Activated CD4-positive, alpha-beta memory T cell treated with anti-CD3 and anti-CD28 coated beads, Interleukin-2, amount 10 ng/mL, durations not matched to agents 7 days and 5 days (primary cell): ENCODE measurements at places on chromosomes 11 and 22.
A peak's percentile ranks its signal among the peaks of the same experiment; 100 is the strongest.

- DNase-seq: no peak
These were observed 35.5 kb upstream of the SLC25A1 start for GRCh38 chr22:19214078-19214473.

- no peak for DNase-seq
These were observed 5.1 kb upstream of the CHST1 start for GRCh38 chr11:45670386-45671135.

DNA sequence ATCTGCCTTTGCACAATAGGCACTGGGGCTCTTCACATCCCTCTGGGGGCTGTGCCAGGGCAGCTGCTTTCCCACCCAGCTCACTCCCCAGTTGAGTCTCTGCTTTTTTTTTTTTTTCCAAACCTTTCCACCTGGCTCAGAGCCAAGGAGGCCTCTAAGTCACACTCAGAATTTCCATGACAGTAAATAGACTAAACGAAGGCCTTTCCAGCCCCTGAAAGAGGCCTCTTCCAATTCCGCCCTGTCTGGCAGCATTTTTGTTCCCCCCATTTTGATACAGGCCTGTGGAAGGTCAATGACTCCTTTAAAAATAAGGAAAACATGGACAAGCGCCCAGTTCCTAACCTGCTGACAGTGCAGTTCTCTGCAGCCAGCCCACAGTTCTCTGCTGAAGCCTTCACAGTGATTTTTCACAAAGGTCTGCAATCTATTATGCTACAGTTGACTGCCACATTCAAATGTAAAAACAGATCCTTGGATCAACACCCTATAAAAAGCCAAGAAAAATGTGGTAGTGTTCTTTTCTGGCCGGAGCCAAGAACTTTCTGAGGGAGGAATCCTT lies 107.5 kb upstream of the SESN3 start:
- DNase-seq: no peak

GRCh38 chr22:48752451-48753380 lies 1075.0 kb downstream of the BRD1 start:
- DNase-seq: peak; percentile 9

GRCh38 chr11:34464591-34465051 lies 25.9 kb downstream of the CAT start:
- DNase-seq: no peak

DNA sequence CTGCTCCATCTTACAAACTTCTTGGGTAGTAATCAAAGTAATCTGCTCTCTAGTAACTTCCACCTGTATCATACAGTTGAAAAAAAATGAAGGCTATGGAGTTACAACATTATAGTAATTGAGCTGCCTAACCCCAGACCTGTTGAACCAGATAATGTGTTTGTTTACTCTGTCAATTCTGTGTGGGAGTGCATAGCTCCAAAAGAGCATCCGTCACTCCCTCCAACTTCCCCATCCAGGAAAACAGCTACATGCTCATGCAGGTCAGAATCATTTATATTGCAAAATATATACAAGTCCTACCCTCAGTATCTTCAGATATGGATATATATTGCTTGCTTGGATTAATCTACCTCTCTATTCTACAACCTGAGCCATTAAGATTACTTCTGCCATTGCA lies 244.0 kb upstream of the ANO5 start:
- no peak for DNase-seq

DNA sequence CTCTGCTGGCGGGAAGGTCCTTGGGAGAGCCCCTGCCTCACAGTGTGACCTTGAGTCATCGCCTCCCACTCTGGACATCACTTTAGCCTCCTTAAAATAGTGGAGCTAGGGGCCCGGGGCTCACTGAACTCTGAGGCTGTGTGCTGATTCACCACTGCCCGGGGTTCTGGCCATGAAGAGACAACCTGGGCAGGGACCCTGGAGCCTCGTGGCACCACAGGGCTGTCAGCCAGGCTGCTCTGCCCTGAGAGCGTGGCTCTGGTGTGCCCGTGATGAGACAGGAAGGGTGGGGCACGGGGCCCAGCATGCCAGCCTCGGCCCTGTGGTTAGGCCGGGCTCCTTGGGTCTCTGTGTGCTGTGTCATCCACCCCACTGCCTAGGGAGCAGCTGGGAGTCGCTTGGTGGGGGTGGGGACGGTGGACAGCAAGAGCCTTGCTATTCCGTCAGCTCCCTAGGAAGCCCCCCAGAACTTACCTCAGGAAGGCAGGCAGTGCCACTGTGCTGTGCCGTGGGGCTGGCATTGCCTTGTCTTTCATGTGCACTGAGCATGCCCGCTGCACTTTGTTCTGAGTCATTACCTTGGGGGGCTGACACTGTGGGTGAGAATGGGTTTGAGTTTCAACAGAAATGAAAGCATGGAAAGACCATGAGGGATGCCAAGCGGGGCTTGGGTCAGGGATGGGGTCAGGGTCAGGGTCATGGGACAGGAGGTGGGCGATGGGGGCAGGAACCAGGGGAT lies 31.7 kb downstream of the TPCN2 start:
- peak; percentile 64 for DNase-seq

GRCh38 chr22:50185375-50186087 lies at the start of gene TRABD:
Gene TRABD (plus strand): TSS chr22:50185913. CDS start chr22:50193061, 7,148 bp downstream.
- peak; percentile 92 for DNase-seq

DNA sequence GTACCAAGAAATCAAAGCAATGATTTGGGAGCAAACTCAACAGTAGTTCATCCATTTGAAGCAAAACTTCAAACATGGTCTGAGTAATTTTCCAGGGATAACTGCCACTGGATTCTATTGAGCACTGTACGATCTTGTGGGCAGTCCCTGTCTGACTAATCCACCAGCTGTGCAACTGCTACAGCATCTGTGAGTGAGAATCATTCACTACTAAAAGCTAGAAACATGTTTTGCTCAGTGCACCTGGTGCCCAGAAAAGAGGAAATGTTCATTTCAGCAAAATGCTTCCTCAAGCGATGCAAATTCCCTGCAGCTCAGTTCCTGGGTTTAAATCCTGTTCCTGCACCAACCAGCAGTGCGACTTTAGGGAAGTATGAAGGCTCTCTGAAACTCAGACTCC lies 1077.9 kb downstream of the DLG2 start:
- no peak for DNase-seq

DNA sequence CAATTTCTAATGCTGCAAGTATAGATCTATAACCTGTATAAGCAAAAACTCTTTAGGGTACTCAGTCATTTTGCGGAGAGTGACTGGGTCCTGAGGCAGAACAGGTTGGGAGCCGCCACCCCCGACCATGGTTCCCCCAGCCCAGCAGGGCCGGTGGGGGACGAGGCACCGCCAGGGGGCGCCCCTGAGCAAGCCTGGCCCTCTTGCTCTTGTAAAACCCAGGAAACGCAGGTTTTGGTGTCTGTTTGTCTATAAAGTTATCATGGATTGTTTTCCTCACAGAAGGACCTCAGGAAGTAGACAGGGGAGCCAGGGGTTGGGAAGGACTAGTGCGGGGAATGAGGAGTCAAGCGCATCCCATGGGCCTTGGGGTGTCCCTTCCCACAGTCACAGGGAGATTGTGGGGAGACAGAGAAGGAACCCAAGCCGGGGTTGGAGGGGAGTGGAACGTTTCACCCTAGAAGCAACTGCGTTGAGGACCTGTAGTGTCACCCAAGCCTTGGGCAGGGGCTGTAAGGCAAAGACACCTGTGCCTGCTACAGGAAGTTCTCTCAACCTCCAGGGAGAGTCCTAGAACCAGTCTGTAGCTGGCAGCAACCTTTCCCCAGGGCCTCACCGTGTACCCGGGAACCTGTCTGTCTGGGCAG lies 26.4 kb downstream of the KCTD17 start:
- DNase-seq: peak; percentile 88

DNA sequence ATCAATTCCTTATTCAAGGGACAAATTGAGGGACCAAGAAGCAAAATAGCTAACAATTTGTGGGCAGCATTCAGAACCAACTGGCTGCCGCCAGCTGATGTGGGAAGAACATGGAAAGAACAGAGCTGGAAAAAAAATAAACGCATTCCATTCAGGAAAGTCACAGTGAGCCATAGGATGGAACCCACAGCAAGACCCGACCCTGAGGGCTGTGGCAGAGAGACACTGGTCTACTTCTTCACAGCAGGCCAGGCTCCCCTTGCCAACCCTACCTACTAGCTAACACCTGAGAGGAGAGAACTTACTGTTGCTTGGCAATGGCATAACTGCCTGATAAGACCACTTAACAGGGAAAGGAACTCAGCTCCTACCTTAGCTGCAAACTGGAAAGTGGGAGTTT lies 123.5 kb upstream of the APOA1 start:
- no peak for DNase-seq

- no peak for DNase-seq
These were observed 216.4 kb upstream of the PDGFD start for GRCh38 chr11:104380358-104380757.

DNA sequence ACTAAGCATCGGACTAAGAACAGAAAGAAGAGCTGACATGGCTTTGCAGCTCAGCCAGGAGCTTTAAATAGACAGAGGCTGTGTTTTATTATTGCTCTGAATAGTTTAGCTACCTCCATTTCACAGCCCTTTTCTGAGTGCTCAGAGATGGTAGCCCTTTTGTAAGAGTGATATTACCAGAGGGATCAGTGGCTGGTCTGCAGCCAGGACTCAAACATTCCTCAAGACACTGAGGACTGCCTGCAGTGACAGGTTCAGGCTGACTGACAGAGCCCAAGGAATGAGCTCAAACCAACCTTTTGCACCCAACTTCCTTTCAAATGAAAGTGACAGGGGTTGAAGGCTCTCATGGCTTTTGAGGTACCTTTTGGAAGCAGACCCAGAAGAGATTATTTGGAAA lies 189.0 kb downstream of the DDX10 start:
- DNase-seq: peak; percentile 17

DNA sequence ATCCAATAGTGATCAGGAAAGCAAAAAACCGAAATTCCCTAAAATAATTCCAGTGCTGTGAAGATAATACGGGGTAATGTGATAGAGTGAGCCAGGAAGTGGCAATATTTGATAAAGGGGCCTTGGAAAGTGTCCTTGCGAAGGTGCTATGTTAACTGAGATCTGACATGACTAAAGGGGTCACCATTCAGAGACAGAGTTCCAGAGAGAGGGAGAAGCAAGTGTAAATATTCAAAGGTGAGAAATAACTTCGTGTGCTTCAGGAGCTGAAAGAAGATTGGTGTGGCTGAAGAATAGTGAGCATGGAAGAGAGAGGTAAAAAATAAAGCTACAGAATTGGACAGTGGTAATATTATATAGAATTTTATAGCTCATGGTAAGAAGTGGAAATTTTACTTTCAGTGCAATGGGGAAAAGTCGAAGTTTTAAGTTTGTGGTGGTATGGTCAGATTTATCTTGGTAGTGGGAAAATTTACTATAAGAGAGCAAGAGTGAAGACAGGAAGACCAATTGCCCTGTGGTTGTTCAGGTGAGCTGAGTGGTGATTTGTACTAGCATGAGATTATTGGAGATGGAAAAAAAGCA lies 164.5 kb downstream of the JRKL start:
- DNase-seq: no peak

DNA sequence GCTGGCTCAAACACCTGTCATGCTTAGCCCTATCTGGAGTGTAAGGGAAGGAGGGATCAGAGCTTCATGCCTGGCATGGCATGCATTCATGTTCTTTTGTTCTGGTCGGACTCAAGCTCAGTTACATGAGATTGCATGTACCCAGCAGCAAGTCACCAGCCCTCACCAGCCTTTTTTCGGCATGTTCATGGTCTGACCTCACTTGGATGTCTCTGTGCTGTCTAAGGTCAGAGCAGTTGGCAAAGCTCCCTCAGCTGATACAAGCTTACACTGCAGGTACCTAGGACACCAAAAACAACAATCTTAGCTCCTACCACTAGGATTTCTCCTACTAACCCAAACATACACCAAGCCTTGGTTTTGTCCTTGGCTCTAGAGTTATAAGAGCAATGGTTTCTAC lies 152.6 kb downstream of the BARX2 start:
- DNase-seq: no peak

- DNase-seq: no peak
These were observed 37.2 kb downstream of the FAM83F start for GRCh38 chr22:40031766-40032470.

GRCh38 chr11:85628771-85629341 lies 463 bp downstream of the TMEM126B start:
- DNase-seq: no peak

DNA sequence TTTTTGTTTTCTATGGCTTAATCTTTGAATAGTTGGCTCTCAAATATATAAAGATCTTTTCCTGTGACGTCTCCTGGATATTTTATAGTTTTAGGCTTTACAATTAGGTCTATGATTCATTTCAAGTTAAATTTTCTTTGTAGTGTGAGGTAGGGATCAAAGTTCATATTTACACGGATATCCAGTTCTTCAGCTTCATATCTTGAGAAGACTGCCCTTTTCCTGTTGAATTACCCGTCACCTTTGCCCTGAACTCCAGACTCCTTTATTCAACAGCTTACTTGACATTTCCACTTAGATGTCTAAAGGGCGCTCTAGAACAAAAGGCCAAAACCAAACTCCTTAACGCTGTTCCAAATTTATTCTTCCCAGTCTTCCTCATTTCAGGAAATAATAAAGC lies 51.7 kb downstream of the TTC17 start:
- DNase-seq: no peak

DNA sequence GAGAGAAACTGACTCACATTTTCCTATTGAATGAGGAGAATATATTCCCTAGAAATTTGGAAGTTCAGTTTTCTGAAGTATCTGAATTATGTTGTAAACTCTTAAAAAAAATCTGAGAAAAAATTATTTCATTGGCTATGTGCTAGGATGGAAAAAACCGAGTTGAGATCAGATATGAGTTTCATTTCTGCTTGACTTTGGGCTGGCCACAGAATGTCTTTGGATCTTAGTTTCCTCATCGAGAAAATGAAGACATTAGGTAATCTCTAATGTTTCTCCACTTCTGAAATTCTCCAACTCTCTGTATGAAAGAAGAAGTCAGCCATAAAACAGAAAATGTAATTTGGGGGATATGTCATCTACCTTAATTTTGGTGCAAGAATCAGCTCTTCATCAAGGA lies 28.8 kb downstream of the SLN start:
- no peak for DNase-seq

GRCh38 chr22:36768141-36768540 lies 7.8 kb downstream of the IFT27 start:
- no peak for DNase-seq

GRCh38 chr11:4118107-4118506 lies 23.5 kb downstream of the RRM1 start:
- DNase-seq: no peak

DNA sequence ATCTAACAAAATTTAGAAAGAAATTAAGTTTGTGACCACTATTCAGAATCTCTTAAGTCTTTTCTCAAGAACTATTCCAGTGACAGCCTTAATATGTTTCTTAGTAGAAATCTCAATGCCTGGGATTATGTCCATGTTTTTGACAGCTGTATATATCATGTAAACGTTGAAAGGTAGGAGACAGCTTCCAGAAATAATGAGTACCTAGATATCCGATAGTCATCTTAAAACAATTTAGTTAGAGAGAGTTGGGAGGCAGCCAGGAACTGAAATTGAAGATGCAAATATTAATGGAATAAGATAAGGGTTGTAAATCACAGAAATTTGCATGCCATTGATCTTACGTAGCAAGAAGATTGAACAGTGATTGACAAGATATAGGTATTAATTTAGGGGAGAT lies 955.2 kb downstream of the JRKL start:
- no peak for DNase-seq
